ENCODE measurements at places on chromosomes 6 and 20.

- DNase-seq, result no peak
These were observed 41.2 kb upstream of the CHRNA4 start for GRCh38 chr20:63402181-63402859.

- no peak for DNase-seq
These were observed 36.3 kb downstream of the FAM50B start for GRCh38 chr6:3885262-3886036.

- no peak for DNase-seq
These were observed 61.1 kb upstream of the GTSF1L start for GRCh38 chr20:43787937-43788336.

GRCh38 chr6:39804466-39805065 is 12.4 kb downstream of the DAAM2 start:
- DNase-seq, result no peak

DNA sequence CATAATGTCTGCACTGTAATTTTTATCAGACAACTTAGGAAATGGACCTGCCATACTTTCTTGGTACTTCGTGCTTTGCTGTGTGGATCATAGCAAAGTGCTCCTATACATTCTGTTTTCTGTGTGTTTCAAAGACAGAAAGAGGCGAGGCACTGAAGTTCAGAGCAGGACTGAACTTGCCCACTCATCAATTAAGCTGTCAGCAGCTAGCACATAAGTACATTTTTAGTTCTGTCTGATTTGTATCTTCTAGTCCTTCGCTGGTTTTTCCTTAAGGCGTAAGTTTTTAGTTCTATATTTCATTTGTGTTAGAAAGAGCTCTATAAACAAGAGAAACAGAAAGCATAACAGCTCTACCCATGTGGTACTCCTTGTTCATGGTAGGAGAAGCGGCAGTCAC is 42.1 kb downstream of the MAP3K4 start:
- DNase-seq, result no peak

- DNase-seq, result no peak
These were observed 3.3 kb downstream of the PLCB4 start for GRCh38 chr20:9071976-9072726.

GRCh38 chr6:148814082-148814790 is 67.4 kb downstream of the UST start:
- no peak for DNase-seq

DNA sequence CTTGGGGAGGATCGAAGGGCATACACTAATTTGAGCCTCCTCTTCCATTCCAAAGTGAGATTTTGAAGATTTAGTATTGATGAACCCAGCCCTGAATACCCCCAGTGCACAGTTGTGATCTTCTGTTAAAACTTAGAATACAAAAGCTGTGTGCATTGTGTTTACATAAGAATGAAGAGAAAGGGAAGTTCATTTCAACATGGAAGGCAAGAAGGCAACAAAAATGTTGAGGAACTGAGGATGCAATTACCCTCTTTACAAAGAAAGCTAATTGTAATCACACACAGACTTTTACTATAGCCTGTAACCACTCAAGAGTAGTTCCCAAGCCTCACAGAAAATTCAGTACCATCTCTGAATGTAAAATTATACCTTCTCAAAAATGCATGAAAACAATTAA is 49.3 kb downstream of the GFOD1 start:
- no peak for DNase-seq

DNA sequence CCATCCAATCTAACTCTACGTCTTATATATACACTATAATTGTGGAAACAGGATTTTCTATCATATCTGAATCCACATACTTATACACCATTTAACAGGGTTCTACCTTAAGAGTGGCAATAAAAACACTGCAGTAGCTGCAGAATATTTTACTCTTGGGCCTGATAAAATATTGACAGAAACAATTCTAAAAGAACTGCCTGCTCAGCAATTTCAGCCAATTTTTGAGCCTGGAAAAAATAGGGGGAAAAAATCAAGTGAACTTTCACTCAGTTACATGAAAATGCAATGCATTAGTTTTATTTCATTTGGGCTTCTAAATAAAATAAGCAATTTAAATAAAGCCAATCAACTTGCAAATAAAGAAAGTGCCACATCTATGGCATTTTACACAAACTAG is 246.5 kb upstream of the RUNX2 start:
- no peak for DNase-seq

- no peak for DNase-seq
These were observed 32.6 kb downstream of the SLC2A10 start for GRCh38 chr20:46741924-46742668.

GRCh38 chr6:17116117-17116440 is 14.2 kb downstream of the STMND1 start:
- DNase-seq, result no peak

- DNase-seq, result no peak
These were observed 135.1 kb downstream of the FAM83B start for GRCh38 chr6:54981647-54982046.

- DNase-seq, result no peak
These were observed 24.1 kb upstream of the CCR6 start for GRCh38 chr6:167098825-167099225.

DNA sequence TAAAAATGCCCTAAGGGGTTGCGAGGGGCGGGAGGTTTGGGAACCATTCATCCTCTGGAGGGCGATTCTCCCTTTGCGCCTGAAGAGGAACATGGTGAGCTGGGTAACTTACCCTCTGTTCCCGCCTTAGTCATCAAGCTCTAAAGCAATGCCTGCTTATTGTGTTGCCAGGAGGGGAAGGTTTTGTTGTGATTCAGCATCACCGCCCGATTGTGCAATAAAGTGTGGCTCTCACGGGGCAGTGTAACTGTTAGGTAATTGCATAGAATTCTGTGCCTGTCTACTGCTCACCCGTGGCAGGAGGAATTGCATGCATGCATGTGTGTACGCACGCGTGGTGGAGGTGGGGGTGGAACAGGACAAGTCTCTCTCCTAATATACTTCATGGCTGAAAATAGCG is 95.5 kb upstream of the AGPAT4 start:
- DNase-seq, result no peak

GRCh38 chr6:40996591-40997233 is 42.3 kb downstream of the UNC5CL start:
- no peak for DNase-seq

DNA sequence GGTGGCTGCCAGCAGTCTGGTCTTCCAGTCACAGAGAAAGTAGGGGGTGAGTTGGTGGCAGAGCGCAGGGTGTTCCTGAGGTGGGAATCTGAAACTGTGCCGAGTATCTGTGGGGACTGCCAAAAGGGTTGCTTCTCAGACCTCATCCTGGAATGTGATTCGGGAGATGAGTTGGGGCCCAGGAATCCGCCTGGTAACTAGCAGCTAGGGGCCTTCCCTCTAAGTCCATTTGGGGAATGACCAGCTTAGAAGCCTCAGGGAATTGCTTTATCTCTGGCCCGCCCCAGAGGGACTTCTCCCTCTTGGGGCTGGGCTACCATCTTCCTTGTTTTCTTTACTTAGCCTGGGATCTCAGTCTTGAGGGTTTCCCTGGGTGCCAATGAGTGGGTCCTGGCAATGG is 49.6 kb downstream of the MOCS1 start:
- DNase-seq, result no peak

DNA sequence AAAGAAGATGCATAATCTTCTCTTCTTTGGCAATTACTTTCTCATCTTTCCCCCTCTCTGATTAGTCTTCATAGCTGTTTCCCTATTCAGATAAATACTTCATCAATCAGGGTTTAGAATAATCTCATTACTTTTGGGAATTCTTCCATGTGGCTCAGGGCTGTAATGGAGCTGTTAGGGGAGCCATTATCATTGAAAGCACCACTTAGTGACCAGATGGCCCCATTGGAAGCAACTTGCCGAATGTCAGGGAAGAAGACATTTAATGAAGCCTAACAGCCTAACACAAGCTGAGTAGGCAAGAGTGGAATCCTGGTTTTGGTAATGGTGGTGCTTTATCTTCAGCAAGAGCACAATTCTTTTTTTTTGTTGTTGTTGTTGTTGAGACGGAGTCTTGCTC is 45.0 kb downstream of the TIAM2 start:
- no peak for DNase-seq

DNA sequence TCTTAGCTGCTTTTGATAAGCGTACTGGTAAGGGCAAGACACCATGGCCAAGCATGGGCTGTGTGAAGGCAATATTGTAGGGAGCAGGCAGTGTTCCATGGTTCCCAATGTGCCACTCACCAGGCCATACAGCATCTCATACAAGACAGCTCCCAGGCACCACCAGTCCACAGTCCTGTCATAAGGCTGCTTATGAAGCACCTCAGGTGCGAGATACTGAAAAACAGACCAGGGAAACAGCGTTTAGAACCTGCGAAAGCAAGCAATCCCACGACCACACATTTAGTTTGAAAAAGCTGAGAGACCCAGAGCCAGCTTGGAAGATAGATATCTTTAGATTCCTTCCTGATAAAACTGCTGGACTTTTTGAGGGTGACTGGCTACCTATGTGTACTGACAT is 119.1 kb upstream of the SLC2A12 start:
- no peak for DNase-seq

DNA sequence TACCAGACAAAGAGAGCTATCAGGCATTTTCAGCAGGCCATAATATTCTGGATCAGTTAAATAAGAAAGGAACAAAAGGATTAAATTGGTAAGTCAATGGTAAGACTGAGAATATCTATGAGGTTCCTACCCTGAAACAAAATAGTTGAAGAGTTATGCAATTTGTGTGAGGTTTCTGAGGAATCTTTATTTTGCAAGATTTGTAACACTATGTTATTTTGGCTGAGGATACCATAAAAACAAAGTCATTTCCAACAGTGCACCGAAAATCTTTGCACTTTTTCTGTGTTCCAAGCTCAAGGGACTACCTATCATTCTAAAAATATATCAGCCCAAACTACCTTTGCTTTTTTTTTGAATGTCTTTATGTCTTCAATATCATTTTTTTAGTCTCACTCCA is 383.3 kb upstream of the CITED2 start:
- DNase-seq, result no peak

GRCh38 chr6:119559586-119559985 is 210.0 kb upstream of the MAN1A1 start:
- no peak for DNase-seq
